ENCODE measurements at places on chromosomes 6 and 20.

DNA sequence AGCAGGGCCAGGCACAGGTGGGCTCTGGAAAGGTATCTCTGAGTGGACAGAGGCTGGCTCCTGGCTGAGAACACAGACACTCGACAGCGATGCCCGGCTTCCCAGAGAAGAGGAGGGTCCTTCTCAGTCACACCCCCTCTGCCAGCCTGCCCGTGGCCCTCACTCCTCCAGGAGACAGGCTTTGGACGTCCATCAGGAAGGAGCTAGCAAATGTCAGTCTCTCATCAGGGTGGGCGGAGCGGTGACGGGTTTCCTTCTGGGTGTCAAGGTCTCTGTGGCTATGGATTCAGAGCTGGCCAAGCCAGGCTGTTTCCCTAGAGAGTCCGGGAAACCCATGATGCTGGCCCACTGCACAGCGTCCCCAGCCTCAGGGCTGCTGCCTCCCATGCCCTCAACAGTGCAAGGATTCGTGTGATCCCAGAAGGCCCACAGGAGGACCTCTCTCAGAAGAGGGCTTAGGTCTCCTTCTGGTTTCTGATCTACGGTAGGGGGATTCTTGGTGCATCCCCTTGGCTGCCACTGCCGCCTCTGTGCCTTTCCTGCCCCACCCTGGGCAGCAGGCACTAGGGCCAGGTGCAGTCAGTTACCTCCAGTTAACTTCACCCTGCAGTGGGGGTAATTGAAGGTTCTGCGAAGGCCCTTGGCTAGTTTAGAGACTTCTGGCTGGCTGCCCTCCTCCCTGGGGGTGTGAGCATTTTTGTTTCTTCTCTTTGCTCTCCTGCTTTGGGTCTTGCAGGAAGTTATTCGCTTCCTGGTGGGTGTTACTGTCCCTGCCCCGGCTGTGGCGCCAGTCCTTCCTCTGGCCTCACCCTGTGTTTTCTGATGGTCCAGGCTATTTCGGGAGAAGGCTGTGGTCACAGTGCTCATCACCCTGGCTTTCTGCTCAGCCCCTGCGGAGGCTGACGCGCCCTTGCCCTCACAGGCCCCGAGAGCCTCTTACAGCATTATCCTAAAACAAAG is 80.2 kb downstream of the CDH4 start:
- DNase-seq, result no peak

- no peak for DNase-seq
Observed at GRCh38 chr6:1821513-1822183, 211.9 kb downstream of the FOXC1 start.

DNA sequence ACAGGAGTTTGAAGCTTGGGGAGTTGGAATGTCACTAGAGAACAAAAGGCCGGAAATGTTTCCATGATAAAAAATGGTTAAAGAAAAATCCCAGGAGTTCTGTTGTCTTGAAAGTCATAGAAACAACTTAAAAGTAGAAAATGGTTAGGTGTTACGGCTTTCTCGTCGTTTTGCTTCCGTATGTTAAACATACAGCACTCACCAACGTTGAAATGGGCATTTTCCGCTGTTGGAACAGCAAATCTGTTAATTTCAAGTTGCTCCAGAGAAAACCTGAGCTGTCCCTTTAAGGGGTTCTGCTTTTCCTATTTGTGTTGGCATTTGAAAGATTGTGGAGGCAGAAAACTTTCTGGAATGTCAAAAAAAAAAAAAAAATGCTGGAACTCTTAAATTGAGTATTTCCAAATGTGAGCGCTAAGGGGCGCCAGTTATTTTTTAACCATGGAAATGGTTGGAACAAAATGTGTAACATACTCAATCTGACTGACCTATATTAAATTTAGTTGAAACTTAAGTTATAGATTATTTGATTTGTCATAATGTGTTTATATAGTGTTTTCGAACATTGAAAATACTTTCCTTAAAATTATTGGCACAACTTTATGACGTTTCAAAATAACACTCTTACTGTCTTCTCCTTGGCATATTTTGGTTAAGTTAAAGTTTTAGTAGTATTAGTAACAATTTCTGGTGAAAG is 2.2 kb downstream of the QKI start:
- DNase-seq, result peak; percentile 46

- no peak for DNase-seq
Observed at GRCh38 chr6:44667226-44667625, 279.7 kb downstream of the CDC5L start.

DNA sequence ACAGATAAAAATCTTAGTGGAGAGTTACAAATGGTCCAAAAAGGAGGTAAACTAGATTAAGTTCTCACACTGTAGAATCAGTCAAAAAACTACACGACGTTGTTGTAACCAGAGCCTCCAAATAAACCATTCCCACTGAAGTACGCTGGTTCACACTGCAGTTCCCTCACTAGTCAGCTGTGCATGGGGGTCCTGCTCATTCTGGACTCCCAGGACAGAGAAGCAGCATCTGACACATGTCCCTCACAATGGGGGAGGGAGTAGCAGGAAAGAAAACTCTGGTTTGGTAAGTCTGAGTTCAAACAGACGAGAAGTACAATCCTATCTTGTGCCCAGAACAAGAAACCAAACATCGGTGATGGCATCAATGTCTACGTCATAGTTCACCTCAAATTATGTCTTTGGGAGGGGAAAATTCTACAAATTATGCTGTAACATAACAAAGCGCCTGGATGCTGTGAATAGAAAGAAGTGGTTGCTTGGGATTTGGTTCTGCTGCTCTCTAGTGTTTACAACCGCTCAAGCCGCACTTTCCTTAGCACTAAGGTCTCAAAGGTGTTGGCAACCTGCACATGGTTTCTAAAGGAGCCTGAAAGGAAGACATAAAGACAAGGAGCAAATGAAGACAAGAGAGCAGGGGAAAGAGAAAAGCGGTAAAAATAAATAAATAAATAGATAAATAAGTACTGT is 208.0 kb downstream of the GMDS start:
- no peak for DNase-seq

- no peak for DNase-seq
Observed at GRCh38 chr6:109073344-109074132, 21.1 kb downstream of the SESN1 start.

- no peak for DNase-seq
Observed at GRCh38 chr20:50193199-50193835, 2.7 kb downstream of the CEBPB start.

GRCh38 chr6:38483526-38483925 is 156.2 kb downstream of the BTBD9 start:
- no peak for DNase-seq

DNA sequence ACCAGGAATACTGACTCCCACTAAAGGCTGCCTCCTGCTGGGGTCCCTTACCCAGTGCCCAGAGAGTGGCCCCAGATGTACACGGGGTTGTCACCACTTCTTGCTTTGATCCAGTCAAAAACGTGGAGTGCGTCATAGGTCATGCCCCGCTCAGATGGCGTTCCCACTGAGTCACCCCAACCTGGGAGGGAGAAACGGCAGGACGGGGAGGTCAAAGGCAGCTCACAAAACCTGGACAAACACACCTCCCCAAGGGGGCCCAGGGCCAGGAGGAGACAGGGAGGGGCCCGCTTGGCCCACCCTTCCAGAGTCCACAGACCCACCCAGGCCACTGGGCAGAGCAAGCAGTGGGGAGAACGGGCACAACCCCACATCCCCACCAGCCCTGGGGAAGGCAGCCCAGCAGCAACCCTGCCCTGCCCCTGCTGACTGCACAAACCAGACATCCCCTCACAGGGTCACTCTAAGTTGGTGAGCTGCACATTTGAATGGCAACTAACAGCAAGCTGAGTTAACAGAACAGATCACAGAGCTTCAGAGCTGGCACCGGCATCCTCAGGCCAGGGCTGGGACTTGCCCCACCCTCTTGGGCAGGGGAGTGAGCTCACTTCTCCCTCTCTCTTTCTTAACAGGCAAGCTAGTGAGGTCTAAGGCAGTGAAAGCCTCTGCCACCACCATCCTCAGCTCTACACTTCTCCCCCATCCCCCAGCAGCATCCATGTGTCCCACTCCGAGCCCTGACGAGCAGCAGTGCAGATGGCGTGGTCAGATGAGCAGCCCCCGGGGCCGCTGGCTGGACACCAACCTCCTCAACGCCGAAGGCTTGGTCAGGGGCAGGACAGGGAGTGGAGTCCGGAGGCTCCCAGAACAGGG is 61.7 kb downstream of the PYGB start:
- peak; percentile 26 for DNase-seq
